ENCODE measurements at places on chromosomes 12 and 14.

DNA sequence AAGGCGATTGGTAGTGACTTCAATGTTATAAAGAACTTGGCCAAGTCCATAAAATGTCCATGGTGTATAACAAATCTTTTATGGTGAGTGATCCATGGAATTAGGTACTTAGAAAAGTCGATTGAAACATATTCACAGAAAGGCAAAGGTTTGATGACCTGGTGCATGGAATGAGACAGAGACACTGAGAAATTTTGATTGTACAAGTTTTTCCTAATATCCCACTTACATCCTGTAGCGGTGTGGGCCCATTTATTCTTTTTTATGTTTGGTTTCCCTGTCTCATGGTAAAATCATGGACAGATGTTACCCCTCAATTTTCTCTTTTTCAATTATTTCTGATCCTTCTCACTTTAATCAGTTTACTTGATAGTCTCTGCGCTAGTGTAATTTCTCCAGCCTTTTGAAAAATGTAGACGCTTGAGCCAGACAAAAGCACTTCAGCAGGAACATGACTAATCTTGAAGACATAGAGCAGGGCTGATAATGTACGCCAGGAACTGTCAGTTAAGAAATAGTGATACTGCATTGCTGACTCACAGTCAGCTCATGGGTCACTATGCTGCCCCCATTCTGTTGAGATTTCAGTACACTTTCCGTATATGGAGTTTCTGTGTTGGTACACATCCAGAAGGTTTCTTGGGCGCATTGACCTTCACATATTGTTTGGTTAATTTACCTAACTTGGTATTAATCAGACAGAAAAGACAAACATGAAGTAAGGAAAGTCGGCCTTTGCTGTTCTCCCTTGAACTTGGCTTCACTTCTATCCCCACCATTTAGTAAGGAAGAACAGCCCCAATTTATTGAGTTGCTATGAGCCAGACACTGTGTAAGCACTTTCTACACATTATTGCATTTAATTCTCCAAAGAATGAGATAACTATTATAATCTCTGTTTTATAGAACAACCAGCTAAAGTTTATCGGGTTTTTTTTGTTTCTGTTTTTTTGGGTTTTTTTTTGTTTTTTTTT lies 841.7 kb downstream of the DIO2 start:
- DNase-seq, result no peak

DNA sequence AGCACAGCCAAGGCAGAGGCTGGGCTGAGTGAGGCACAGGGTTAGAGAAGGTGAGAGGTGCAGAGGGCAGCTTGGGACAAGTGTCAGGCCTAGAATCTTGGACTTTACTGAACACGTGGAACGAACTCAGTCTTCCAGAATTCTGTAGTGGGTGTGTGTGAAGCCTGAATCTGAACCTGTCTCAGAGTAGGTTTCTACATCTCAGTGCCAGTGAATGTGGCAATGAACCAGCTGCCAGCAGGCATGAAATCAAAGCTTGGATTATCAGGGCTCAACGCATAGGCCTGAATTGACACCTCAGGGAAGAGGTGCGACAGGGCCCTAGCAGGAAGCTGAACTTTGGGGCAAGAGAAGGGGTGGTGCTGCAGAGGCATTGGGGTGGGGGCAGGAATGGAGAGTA lies 104.6 kb downstream of the SAMD4A start:
- no peak for DNase-seq

DNA sequence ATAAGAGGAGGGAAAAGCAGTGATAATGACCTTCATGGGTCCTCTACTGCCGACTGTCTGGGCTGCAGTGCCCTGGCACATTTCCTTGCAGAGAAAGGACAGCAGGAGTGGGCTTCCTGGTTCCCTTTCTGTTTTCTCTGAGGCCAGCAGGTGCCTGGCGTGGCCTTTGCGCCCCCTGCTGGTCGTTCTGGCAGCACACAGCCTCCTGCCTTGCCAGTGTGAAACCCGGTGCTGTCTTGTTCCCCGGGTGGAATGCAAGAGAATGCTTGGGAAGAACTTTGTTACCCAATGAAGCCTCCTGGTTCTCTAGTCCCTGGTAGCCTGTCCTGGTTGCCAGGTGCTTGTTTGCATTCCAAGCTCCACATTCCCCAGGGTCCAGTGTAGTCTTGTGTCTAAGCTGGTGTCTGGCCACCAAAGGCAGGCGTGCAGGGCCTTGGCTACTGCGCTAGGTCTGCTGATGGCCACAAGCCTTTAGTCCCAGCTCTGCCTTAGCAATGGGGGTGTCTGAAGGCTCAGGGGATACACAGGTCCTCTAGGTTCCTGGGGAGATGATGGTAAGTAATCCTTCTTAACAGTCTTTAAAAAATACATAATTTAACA lies 1392.4 kb upstream of the TMEM132C start:
- DNase-seq, result peak; percentile 4

- no peak for DNase-seq
Observed at GRCh38 chr12:79127271-79127751, 262.7 kb downstream of the SYT1 start.

- DNase-seq, result no peak
Observed at GRCh38 chr12:29054858-29055663, 94.0 kb upstream of the FAR2 start.

DNA sequence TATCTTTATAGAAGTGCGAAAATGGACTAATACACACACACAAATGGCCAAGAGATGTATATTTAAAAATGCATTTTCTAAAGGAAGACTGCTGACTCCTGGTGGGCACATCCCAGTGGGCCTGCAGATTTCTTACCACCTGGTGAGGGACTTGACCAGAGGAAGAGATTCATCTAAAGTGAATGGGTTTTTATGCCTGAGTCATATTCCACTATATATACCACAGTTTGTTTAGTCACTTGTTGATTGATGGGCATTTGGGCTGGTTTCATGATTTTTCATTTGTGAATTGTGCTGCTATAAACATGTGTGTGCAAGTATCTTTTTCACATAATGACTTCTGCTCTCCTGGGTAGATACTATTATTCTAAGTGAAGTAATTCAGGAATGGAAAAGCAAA lies 277.3 kb downstream of the SLC16A7 start:
- DNase-seq, result no peak

- DNase-seq, result no peak
Observed at GRCh38 chr12:6570264-6570887, 2.3 kb upstream of the NOP2 start.

- DNase-seq, result no peak
Observed at GRCh38 chr12:26847431-26847830, 14.4 kb upstream of the ITPR2 start.

- DNase-seq, result peak; percentile 2
Observed at GRCh38 chr12:126772171-126772864, 1494.7 kb upstream of the TMEM132C start.

- no peak for DNase-seq
Observed at GRCh38 chr12:50213439-50213838, 46.3 kb upstream of the CERS5 start.

DNA sequence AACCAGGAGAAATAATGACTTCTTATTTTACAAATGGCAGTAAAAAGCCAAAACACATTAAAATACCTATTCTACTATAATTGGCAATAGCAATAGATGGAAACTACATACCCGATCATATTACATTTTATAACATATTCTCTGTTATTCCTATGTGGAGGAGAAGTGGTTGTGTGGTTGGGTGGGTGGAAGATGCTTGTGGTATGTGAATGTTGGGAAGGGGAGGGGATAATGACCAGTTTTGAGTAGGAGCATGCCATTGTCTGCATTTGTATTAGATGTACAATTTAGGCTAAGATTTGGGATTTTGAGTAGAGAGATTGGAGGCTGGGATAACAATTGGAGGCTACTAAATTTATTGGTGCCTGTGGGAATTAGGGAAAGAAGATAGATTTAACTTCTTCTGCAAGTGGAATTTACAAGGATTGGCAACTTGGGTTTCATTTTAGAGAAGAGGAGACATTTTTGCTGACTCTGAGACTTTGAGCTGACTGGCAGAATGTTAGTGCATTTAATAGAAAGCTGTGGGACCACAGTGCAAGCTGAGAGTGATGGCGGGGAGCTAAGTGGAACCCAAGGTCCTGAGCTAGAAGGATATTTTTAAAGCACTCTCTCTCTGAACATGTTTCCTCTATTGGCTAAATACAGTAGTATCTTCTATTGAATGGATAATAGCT lies 65.2 kb downstream of the SLC16A7 start:
- no peak for DNase-seq

GRCh38 chr12:128818065-128819022 lies 5.4 kb downstream of the SLC15A4 start:
- DNase-seq, result no peak

DNA sequence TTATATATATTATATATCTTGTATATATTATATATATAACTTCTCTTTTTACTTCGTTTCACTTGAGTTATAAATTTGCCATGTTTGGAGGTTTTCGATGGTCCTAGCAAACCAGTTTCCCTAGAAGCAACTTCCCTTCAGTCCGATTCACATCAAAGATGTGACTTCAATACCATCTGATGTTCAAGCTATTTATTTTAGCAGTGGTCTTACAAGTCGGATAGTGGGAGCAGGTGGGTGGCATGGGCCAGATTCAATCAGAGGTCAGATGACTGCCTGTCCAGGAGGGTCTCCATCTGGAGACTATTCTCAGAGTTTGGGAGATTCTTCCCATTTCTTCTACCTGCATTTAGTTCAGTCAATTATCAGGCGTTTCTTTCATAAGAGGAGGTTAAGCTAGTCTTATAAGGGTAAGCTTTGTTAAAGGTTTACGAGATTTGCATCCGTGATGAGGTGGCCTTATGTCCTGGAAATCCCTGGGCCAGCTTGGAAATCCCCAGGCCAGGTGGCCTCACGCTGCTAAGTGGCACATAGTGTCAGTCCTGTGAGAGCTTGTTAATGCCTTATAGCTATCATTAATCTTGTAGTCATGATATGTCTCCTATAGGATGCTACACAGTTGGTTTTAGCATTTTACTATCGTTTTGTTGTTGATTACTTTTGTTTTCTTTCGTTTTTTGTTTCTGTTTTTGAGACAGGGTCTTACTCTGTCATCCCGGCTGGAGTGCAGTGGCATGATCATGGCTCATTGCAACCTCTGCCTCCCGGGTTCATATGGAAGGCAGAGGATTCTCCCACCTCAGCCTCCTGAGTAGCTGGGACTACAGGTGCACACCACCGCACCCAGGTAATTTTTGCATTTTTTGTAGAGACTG lies 145.8 kb downstream of the BICD1 start:
- DNase-seq, result no peak

DNA sequence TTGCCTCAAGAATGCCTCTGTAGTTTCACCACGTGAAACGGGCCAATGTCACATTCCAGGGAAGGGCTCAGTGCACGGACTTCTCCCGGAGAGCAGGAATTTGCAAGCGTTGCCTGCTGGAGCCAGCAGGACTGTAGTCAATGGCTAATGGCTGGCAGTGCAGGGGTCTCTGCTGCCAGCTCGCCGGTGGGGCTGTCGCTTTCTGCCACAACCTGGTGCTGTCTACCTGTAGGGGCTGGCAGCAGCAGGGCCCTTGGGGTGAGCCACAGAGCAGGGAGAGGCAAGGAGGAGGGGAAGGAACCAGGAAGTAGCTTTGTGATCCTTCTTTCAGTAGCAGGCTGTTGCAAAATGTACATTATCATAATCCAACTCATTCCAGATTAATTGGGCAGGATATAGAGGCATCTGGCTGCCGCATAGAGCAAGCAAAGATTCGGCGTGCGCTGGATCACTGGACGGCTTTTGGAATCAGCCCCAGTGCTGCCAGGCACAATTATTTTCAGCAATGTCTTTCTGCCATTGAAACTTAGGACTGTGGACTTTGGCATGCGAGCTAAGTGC lies 114.1 kb downstream of the PAPOLA start:
- DNase-seq, result no peak

DNA sequence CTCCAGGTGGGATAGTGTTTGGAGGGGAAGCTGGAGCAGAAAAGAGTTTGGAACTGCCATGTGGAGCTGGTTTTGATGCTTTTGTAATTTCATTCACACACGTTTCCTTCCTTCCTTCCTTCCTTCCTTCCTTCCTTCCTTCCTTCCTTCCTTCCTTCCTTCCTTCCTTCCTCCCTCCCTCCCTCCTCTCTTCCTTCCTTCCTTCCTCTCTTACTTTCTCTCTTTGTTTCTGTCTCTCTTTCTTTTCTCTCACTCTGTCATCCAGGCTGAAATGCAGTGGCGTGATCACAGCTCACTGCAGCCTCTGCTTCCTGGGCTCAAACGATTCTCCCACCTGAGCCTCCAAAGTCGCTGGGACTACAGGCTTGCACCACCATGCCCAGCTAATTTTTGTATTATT lies 168.0 kb upstream of the ARID2 start:
- no peak for DNase-seq

DNA sequence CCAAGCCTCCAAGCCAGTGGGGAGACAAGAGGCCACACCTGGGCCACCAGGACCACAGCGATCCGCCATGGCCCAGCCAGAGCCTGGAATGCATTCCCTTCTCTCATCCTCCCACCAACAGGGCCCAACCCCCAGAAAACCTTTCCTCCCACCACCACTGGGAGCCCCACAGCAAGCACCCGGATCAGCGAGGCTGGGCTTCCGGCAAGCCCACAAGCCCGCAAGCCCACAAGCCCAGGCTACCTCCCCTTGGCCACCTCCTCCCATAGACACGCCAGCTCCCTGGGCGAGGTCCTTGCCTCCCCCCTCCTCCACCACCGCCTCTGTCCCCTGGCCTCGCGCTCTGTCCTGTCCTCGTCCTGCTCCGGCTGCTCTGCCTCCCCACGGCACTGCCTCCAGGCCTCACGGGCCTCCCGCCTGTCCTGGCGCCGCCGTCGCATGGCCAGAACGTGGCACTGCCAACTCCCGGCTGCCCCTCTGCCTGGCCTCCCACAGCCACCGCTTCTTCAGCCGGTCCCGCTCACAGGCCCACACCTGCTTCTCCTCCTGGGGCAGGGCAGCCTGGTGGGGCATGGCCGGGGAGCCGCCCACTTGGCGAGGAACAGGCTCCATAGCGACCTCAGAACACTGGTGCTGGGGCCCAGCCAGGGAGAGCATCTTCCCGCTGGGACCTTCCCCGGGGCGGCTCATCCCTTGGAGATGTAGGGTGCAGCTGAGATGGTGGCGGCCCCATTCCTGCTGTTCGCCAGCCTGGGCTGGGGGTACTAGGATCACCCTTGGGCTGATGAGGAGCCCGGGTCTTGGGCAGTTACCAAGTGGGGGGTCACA lies 5.6 kb downstream of the CDK2AP1 start:
- no peak for DNase-seq

GRCh38 chr12:88339254-88339949 lies 197.3 kb downstream of the TMTC3 start:
- DNase-seq, result no peak

DNA sequence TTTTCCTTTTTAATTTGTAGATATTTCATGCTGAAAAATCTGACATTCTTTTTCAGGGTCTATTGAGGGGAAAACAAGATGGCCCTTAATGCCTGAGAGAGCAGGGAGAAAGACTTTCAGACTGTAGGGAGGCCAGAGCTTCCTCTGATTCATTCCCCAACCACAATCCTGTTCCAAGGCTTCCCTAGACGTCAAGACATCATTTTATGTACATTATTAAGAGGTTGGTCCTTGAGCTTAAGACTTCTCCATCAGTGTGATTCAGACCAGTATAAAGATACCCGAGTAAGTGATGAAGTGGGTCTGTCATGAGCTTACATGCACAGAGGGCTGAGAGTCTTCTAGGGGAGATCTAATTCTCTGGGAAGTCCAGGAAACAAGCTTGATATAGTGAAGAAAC lies 57.3 kb downstream of the AVPR1A start:
- DNase-seq, result no peak
